ENCODE measurements at places on chromosomes 5 and 9.

DNA sequence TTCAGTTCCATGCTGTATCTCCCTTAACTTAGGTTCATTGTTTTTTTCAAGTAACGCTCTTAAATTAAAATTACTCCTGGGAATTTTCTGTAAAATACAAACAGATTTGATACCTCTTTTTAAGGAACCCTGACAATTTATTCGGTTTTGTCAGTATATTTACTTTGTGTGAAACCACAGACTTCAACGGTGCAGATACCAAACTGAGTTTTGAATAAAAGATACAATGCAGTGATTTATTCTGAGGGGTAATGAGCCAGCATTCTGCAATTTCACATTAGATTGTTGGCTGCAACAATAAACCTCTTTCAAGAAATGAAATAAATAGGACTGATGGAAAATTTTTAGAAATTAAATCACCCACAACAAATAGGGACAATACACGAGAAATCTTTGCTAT lies 308.6 kb upstream of the EDIL3 start:
- DNase-seq, result no peak

- DNase-seq, result no peak
Observed at GRCh38 chr9:36625006-36625615, 52.4 kb downstream of the MELK start.

DNA sequence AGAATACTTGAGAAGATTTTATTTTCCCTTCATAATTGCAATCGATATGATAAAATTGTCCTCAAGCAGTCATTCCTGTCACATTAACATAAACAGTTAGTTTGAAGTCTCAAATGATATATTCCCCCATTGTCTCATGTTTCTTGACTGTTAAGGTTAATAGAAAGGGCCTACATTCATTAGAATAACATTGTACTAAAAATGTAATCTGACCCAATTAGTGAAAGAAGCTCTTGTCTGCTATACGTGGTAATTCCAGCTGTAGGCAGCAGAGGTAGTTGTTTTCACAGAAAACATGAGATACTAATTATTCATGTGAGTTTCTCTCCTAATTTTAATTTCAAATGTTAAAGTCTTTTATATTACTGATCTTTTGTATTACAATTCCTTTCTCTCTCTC lies 25.9 kb upstream of the AP3B1 start:
- peak; percentile 26 for DNase-seq

- no peak for DNase-seq
Observed at GRCh38 chr9:71250581-71250980, 129.2 kb upstream of the TRPM3 start.

- no peak for DNase-seq
Observed at GRCh38 chr5:148333262-148333849, 2.0 kb upstream of the SPINK9 start.

- no peak for DNase-seq
Observed at GRCh38 chr5:22242532-22242931, 610.6 kb downstream of the CDH12 start.

GRCh38 chr9:137396634-137397367 lies 26.2 kb downstream of the EXD3 start:
- no peak for DNase-seq

- DNase-seq, result no peak
Observed at GRCh38 chr5:143606043-143606752, 202.7 kb upstream of the NR3C1 start.

GRCh38 chr5:3122985-3123762 lies 371.7 kb upstream of the IRX2 start:
- DNase-seq, result no peak

GRCh38 chr5:129461711-129462332 lies 1.7 kb downstream of the ADAMTS19 start:
- DNase-seq, result no peak

DNA sequence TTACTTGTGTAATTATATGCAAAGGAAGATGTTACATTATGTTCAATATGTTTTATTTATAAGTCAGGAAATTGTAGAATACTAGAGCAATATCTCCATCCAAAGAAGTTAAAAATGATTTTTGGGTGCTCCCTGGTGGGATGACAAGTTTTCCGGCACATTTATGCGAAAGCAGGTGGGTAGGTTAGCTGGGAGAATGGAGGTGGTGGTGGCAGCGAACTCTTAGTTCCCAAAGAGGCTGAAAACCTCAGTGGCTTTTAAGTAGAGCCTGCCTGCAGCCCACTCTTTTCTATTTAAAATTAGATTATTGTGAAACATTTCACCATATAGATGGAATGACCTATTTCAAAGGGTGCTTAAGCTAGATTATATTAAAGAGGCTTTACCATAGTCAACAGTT lies 51.8 kb downstream of the ANKRD33B start:
- no peak for DNase-seq

DNA sequence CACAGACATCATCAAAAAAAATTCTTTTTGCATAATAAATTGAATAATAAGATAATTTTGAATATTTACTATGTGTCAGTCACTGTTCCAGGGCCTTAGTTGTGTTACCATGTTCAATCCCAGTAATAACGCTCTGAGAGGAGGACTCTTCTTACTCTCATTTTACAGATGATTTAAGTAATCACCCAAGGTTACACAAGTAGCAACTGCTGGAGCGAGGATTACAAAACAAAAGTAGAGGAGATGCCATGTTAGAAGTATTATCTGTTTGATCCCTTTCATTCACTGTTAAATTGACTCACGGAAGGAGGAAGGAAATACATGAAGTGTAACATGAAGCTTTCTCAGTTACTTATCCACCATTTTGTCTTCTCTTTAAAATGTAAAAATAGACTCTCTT lies 412.8 kb downstream of the NFIB start:
- DNase-seq, result no peak

DNA sequence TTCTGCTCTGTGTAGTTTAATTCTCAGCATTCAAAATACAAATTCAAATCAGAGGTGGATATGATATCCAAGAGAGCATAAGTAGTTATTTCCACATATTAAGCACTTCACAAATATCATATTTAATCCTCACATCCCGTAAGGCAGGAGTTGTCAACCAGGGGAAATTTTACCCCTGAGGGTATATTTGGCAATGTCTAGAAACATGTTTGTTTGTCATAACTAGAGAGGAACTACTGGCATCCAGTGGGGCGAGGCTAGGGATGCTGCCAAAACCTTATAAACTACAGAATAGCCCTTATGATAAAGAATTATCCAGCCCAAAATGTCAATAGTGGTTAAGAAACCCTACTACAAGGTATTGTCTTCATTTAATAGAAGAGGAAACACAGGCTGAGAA lies 619.4 kb downstream of the SLCO4C1 start:
- no peak for DNase-seq

GRCh38 chr5:18798058-18798457 lies 1163.8 kb downstream of the TAF11L14 start:
- DNase-seq, result no peak

DNA sequence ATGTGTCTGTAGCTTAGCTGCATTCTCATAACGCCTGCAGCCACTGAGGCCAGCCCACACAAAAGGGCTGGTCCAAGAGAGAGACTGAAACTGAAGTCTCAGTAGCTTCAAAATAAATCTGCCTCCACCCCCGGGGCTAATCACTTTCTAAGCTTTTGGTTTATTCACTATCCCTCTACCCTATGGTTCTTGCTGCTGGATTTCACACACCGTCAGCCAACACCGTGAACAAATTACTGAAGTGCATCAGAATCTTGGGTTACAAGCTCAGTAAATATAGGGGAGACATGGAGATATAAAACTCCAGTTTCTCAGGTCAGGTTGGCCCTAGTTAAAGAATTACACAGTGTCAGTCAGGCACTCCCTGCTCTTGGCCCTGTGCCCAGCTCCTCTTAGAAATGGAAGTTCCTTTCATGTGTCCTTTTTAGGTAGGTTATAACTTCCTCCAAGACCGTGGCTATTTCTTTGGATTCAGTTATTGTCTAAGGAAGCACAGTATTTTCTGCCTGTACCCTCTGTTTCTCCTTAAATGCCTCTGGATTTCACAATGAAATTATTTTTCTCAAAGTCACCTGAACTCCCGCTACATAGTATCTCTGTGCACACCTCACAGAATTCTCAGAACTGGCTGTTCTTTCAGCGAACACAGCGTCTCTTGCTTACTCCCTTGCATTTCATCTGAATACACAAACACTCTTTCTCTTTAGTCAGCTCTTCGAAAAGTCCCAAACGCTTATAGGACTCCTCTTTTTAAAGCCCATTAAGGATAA lies 112.5 kb downstream of the FAM174A start:
- no peak for DNase-seq

GRCh38 chr9:126401581-126401980 lies 75.0 kb downstream of the MVB12B start:
- DNase-seq, result no peak

- DNase-seq, result no peak
Observed at GRCh38 chr5:34895641-34896419, 19.5 kb downstream of the RAD1 start.

DNA sequence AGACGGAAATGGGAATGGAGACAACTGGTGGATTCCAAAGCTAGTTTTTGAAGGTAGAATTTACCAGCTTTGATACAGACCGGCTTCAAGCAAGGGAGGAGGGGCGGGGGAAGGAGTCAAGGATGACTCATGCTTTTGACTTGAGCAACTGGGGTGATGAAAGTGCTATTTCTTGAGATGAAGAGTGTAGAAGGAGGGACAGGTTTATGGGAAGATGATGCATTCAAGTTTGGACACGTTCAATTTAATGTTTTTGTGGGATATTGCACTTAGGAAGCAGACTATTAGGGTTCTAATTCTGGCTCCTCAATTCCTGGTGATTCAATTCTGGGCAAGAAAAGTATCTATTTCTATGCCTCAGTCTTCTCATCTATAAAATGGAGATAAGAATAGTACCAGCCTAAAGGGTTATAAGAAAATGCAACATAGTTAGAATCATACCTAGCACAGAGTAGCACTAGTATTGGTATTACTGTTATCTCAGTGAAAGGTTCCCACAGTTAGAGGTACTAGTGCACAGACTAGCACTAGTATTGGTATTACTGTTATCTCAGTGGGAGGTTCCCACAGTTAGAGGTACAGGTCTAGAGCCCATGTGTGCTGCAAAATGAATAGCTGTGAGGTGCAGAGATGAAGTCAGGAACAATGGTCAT lies 4.6 kb downstream of the NIPAL4 start:
- DNase-seq, result no peak

- no peak for DNase-seq
Observed at GRCh38 chr9:68844157-68844556, 139.1 kb downstream of the PIP5K1B start.

DNA sequence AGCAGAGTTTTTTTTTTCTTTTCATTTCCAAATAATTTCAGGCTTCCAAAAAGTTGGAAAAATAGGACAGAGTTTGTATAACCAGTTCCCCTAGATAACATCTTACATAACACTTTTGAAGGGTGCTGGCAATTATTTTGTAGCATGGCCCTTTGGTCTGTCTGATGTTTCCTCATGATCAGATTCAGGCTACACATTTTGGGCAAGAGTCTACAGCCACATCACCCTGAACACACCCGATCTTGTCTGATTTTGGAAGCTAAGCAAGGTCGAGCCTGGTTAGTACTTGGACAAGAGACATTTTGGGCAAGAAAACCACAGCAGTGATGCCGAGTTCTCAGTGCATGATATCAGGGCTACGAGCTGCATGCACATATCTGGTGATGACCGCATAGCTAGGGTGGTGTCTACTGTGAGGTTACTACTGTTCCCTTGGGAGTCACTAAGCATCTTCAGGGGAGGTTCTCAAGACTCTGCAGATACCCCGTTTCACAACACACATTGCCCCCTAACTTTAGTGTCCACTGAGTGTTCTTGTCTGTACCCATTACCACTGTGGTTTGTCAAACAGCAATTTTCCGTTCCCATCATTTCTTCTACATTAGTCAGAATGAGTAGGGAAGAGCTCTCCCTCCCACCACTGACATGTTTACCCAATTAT lies 86.2 kb downstream of the TTC39B start:
- no peak for DNase-seq

DNA sequence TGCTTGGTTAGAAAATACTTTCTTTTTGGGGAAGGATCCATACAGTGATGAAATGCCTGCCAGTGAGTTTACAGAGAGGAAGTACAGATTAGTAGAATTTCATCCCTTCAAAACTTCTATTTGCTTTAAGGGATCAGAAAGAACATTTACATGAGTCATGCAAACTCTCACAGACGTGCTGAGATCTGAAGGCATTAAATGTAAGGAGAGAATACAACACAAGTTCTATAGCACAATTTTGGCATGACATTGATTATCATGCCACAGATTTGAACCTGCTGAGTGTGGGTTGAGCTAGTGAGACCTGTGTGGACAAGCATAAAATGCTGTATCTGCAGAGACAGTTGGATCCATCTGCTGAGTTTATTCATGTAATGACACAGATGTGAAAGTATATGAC lies 613.6 kb upstream of the SEMA6A start:
- no peak for DNase-seq

DNA sequence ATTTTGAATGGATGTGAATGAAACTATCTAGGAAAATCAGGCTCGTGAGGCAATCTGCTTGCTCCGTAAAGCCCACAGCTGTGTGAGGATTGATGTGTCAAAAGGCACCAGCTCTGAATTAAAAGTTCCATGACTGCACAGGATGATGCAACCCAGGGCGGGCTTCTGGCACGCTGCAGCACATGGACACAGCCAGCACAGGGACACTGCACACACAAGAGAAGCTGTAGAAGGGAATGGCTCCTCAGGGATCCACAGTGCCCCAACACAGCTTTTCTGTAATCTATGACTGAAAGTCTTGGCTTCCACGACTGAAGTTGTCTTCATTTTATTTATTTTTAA lies 151.0 kb downstream of the GCNT1 start:
- DNase-seq, result no peak

DNA sequence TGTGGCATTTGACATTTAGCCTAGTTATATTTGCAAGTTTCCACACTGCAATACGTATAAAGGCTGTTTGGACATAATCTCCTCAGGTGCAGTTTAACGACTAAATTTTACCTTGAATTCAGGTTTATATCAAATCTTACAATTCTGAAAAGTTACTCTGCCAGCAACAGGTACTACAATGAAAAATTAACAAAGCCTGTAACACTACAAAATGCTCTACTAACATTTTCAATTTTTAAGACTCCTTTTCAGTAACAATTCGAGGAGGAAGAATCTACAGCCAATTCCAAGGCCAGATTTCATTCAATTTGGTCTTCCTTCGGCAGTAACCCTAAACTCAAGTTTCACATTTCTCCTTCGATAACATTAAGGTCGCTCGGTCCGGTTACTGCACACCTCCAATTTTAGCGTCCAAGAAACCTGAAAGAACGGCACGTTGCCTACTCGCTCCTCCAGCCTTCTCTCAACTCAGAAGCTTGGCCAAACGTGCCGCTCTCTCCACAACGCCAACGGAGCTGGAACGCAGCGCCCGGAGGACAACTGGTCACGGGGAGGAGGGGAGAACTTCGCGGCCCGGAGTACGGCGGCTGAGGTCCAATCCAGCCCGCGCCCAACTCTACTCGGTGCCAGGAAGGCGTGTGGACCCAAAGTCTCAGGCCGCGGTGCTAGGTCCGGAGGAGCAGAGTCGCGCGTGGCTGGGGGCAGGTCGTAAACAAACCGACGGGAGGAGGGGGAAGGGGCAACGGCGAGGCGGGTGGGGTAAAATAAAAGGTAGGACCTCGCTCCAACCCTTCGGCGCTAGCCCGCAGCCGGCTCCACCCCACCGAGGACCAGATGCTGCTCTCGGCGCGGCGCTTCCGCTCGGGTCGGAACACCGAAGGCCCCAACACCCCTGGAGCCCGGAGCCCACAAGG lies 681 bp downstream of the FNIP1 start:
- DNase-seq, result no peak

- no peak for DNase-seq
Observed at GRCh38 chr5:132138260-132138659, 64.7 kb downstream of the CSF2 start.

Data from NCI-H1436 treated with DMSO at 0.1 percent for 48 hours (cell line).